ENCODE measurements at places on chromosomes 5 and 9.

DNA sequence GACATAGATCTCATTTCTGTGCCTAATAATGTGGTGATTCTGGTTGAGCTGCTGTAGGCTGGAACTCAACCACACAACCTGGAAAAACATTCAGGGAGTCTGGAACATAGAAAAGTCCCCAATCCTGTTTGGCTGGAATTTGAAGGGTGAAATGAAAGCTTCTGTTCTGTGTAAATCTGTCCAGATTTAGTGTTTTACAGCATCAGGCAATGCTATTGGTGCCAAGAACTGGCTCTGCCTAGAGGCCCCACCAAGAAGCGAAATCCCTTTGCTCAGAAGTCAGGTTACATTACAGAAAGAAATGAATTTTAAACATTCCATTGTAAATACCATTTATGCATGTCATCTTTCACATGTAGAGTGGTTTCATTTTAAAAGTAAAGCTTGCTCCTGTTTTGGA lies 56.3 kb downstream of the TMEM174 start:
- DNase-seq: peak; percentile 89

- DNase-seq: no peak
Observed at GRCh38 chr9:134007150-134007549, 15.0 kb upstream of the VAV2 start.

GRCh38 chr9:86798966-86799365 lies 148.3 kb downstream of the GAS1 start:
- no peak for DNase-seq

- peak; percentile 70 for DNase-seq
Observed at GRCh38 chr5:177116631-177117373, 16.8 kb upstream of the NSD1 start.

- no peak for DNase-seq
Observed at GRCh38 chr5:127858116-127858784, 155.1 kb downstream of the CCDC192 start.

DNA sequence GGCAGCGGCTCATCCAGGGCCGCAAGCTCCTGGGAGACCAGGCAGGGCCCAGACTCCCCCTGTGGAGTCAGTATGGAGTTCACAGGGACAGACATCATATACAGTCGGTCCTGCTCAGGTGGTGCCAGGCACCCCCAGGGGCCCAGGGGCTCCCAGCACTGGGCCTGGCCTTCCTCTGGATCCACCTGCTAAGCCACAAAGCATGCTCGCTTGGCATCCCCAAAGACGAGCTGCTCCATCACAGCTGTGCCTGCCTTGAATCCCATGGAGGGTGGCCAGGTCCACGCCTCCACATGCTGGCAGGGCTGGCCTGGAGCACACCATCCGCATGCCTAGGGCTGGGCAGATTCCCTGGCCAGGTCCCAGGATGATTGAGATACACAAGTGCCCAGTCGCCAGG lies 4.6 kb downstream of the BICD2 start:
- no peak for DNase-seq

DNA sequence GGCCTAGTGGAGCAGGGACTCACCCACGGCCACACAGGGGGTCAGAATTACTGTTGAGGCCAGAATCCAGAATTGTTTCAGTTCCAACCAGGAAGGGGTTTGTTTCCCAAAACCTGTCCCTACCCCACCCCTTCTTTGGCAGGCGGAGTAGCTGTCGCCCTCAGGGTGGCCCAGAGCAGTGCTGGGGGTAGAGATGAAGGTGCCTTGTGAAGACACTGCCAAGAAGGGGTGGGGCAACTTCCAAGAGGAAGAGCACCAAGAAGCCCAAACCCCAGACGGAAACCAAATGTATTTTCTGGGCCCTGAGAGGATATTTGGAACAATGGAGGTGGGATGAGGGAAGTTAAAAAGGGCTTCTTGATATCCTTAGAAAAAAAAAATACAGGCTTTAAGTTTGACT lies 11.4 kb upstream of the NDST1 start:
- DNase-seq: no peak

GRCh38 chr5:13664377-13664776 lies 280.1 kb downstream of the DNAH5 start:
- DNase-seq: peak; percentile 82

- DNase-seq: no peak
Observed at GRCh38 chr9:228929-229695, 14.4 kb downstream of the DOCK8 start.

DNA sequence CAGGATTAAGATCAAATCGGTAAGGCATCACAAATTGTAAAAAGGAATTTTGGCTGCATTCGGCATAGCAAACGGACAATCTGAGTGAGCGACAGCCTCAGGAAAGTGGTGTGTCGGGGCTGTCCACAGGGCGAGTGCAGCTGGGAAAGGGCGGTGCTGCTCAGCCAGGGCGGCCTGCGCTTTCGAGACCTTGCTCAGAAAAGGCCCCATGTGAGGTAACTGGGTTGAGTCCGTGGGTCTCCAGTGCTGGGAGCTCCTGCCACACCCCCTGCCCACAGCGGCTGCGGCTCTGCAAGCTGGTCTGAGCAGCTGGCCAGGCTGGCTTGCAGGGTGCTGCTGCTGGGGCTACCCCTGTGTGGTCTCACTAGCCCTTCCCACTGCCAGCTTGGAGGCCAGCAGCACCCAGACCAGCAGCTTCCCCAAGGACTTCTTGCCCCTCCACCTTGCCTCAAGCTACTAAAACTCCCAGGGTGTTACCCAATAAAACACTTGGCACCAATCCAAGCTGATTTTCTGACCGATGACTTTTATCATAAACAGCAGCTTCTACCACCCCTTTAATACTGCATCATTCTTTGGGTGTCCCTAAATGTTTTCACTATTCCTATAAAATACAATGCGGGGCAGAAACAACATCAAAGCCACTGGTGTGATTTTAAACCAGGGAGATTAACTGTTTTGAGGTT lies 6.2 kb downstream of the SURF2 start:
- DNase-seq: no peak

- DNase-seq: no peak
Observed at GRCh38 chr5:135015942-135016341, 18.1 kb downstream of the PITX1 start.

- no peak for DNase-seq
Observed at GRCh38 chr9:88535226-88536022, 446 bp downstream of the NXNL2 start.

DNA sequence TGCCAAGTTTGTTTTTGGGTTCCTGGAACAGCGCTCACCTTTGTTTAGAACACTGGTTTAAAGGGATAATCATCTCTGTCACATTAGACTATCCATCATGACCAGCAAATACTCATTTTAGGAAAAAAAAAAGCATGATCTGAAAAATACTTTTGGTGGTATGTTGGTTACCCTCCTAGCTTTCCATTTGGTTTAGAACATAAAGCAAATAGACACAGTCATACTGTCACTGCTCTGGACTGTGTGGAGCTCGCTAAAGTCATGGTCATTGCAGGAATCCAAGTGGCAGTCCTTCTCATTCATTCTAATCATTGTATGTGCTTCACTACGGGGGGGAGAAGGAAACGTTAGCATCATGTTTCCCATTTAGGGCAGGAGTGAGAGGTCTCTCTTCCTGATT lies 83.5 kb downstream of the PIK3R1 start:
- DNase-seq: no peak

DNA sequence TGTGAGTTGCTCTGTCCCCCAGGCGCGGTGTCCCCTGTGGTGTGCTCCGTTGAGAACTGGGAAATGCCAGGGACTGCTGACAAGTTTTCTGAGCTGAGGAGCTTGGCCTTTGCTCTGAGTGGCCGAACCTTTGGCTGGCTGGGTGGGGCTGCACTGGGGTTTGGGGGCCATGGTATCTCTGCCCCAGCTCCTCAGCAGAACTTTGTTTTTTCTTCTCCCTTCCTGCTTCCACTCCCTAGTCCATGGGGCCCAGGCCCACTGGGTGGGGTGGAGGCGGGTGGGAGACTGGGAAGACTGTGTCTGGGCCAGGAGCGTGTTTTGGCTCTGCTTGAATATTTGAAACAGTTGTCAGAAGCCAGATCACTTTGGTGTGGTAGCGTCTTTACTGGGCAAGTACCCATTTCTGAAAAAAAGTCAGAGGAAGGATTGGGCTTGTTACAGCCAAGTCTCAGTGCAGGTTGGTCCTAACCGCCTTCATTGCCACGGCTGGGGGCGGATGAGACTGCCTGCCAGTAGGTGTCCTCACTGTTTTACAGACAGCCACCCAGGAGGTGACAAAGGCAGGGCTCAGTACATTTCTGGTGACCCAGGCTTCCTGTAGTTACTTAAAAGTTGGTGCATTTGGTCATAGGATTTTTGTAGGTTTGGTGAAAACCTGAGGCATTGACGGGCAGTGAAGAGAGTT lies 92.7 kb downstream of the DAB2IP start:
- no peak for DNase-seq

All from fibroblast of skin of left quadriceps (primary cell).